IPS DF 6.9 (cell line): ENCODE measurements at places on chromosomes 6 and 20.

DNA sequence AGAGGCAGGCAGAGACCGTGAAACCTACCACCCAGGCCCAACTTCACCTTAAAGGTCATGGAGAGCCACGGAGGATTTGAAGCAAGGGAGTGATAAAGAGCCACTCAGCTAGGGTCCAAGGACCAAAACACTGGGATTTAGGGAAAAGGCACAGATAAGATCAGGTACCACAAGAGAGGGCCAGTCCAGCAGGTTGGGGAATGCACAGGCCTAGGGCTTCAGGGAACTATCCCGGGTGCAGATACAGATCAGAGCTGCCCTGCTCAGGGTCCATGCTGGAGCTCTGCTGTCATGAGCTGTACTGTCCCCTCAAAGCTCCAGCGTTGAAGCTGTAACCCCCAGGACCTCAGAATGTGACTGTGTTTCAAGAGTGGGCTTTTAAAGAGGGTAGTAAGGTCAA is 16.9 kb downstream of the SLC22A23 start:
- DNase-seq = no peak

DNA sequence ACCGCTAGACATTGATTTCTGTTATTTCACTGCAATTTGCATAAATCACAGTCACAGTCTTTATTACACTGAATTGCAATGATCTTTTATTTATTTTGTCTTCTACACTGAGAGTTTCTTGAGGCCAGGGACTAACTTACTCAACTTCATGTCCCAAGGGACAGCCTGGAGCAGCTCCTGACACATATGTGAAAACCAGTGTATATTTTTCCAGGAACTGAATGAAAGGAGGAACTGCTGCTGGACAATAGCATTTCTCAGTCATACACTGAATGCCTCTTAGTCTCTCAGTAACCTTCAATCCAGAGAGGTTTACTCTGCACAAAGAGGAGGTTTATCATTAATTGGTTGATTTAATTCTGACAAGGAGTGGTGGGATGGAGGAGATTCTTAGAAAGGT is 5.9 kb downstream of the F13A1 start:
- no peak for DNase-seq

GRCh38 chr20:63484651-63485403 is 12.4 kb upstream of the KCNQ2 start:
- no peak for DNase-seq

DNA sequence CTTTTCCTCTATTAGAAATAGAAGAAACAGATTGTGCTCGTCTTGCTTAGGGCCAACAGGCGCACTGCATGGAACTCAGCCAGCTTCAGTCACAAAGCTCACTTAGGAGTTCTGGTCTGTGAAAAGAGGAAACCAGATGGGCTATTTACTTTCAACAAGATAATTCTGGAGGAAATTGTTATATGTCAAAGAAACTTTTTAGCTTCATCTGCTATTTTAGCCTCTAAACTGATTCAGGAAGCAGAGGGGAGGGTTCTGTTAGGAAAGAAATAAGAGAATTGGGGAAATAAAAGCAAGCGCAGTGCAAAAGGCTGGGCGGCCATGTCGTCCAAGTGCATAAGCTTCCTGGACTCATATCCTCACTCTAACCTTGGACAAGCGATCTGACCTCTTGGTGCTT is 21.3 kb downstream of the PRKN start:
- DNase-seq = no peak

GRCh38 chr6:2917801-2918445 is 14.8 kb upstream of the SERPINB9 start:
- no peak for DNase-seq

- no peak for DNase-seq
These were observed 17.7 kb downstream of the SYNJ2 start for GRCh38 chr6:157999168-158000051.

DNA sequence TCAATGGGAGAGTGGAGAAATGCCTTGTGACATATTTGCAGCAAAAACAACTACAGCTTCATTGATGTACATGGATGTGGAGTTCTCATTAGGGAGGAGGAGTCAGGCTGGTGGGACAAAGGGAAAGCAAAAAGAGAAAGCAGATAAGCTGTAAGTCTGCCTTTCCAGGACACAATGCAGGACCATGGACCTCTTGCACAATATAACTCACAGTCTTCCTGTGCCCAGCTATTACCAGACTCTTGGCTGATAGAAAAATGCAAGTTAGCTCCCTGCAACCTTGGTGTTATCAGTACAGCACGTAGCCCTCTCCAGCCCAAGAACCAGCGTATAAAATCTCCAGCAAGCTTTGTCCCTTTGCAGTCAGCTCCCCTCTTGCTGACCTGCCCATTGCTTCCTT is 232.3 kb downstream of the NFATC2 start:
- no peak for DNase-seq

- no peak for DNase-seq
These were observed 44.5 kb downstream of the EDN1 start for GRCh38 chr6:12334526-12335130.

DNA sequence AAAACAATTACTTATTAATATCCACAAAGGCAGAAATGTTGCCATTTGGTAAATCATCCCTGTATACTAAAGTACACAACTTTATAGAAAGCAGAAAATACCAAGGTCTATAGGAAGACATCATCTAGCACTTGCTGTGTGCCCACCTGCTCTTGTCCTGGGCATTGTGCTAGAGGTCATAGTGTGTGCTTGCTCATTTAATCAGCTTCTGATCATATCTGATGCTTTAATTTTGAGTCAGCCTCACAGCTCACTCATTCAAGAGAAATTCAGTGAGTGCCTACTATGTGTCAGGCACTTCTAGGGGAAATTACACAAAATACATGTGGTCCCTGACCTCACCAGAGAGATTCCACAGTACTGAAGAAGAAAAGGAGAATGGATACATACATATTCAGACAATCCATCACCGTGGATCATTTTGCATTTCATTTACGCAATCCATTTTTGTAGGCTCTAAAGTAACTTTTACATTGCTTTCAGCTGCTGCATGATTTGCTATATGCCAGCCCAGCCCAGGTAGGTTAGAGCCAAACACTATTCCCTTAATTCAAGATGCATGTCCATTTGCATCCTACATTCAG is 167.9 kb upstream of the MCHR2 start:
- DNase-seq = no peak

DNA sequence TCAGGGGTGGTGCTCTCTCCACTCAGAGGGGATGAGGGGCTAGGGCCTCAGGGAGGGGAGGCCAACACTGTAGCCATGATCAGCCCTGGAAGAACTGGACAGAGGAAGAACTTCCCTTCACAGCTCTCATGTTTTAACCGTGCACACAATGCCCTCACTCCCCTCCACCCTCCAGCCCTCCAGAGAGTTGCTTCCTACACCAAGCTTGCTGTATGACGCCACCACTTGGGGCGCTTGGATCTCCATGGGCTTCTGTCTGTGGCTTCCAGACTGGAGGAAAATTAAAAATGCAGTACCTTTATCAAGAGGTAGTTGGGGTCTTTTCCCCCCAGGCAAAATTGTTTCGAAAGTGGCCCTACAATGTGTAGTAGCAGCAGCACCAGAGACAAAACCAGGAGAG is 48.4 kb downstream of the ARHGAP40 start:
- no peak for DNase-seq

DNA sequence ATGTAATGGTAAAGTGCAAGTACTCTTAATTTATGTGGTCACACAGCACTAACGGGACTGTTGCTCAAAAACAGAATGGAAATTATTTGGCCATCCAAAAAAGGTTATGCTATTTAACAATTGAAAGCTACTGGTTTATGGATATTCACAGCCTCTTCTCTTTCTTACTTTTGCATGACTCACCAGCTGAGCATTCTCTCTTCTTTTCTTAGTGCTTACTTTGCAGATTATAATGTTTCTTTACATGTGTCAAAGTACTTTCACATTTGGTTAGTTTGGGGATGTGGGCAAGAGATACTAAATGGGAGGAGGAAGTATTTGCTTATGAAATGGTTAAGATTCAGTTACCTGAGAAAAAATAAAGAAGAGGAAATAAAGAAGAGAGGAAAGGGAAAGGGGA is 610.5 kb downstream of the HTR1B start:
- no peak for DNase-seq

DNA sequence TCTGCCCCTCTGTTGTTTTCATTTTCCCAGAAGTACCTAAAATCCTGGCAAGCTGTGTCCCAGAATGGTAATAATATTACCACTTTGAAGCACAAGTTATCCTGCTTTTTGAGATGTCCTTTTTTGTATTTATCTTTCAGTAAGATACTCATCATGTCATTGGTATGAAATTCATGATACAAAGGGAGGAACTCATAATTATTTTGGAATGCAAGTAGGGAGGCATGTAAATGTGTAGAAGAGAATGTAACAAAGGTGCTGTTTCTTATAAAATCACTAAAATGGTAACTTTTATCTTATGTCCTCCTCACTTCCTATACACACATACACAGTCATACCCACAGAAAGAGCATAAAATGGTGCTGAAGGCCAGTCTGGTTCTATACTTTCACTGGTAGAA is 109.9 kb downstream of the CD2AP start:
- no peak for DNase-seq

GRCh38 chr6:16722630-16723029 is 38.6 kb downstream of the ATXN1 start:
- no peak for DNase-seq

DNA sequence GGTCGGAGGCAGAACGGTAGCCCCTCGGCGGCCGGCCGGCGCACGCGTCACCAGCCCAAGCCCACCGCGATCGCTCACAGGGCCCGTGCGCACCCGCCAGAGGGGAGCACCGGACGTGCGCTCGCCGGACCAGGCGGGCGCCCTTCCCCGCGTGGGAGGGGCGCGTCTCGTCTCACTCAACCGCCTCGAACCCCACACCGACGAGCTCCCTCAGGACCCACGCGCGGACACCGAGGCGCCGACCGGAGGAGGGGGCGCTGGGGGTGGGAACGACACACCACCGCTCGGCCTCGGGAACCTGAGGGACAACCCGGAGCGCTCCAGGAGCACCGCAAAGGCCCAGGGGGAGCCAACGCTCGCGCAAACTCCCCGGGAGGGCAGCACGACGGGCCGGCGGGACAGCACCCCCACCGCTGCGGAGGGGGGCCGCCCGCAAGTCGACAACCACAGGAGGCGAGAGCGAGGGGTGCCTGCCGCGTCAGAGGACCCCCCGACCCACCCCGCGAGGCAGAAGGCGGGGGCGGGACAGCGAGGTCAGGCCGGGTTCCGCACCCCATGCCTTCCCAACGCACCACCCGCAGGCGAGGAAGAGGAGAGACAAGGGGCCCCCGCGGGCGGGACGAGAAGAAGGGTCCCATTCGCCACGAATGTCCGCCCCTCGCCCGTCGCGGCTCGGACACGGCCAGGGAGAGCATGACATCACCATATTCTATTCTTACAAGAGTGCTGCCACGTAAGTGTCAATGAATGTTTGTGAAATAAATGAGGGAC is 512.7 kb upstream of the ZNF337 start:
- no peak for DNase-seq

- no peak for DNase-seq
These were observed 102.9 kb downstream of the ADGB start for GRCh38 chr6:146701632-146702031.

GRCh38 chr6:13666194-13667105 is 45.2 kb downstream of the RANBP9 start:
- DNase-seq = no peak

DNA sequence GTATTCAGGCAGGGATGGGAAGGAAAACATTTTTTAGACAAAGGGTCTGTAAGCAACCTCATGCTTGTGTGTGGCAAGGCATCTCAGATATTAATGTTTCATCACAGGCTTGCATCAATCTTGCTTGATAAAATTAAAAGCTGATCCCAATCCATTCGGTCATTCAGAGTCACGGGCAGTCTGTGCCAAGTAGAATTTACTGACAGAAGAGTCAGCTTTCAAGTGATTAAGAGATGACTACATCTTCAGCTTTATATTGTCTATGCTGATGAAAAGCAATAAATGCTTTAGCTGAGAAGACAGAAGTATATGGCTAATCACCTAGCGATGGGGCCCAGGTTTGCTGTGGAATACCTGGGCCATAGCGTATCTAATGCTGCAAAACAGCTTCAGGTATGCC is 3.5 kb downstream of the PLEKHG1 start:
- no peak for DNase-seq

GRCh38 chr6:79241228-79241627 is 6.7 kb upstream of the HMGN3 start:
- DNase-seq = no peak

GRCh38 chr6:20265842-20266241 is 53.6 kb upstream of the MBOAT1 start:
- no peak for DNase-seq

DNA sequence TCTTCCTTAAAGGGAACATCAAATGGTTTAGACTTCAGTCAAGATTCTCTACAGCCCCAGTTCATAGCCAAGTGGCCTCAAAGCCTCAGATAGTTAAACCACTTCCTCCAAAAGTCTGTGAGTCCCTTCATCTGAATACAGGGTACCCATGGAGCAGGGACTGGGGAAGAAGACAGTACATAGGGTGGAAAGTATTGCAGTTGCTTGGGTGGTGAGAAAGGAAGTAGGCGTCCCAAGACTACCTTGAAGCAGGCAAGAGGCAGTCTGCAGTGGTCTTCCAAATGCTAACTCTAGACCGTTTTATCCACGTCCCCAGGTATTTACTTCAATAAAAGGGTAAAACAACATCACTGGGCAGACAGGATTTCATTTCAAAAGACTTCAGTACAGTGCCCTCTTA is 2.0 kb downstream of the FYN start:
- DNase-seq = no peak

DNA sequence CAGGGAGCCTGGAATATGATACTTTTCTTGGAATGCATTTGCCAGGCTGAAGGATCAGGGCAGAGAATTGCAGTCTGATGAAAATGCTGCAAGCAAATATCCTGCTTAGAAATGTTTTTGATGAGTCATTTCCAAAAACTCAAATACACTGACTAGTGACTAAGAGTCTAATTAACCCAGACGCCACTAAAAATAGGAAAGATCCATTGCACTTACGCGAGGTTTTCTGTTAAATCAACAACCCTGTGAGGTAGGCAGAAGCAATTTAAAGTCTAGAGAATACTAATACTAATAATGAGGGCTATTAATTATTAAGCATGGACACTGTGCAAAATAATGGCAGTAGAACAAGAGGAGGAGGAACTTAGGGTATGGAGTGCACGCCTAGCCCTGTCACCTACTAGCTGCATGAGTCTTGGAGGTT is 130.1 kb upstream of the DOK5 start:
- no peak for DNase-seq

DNA sequence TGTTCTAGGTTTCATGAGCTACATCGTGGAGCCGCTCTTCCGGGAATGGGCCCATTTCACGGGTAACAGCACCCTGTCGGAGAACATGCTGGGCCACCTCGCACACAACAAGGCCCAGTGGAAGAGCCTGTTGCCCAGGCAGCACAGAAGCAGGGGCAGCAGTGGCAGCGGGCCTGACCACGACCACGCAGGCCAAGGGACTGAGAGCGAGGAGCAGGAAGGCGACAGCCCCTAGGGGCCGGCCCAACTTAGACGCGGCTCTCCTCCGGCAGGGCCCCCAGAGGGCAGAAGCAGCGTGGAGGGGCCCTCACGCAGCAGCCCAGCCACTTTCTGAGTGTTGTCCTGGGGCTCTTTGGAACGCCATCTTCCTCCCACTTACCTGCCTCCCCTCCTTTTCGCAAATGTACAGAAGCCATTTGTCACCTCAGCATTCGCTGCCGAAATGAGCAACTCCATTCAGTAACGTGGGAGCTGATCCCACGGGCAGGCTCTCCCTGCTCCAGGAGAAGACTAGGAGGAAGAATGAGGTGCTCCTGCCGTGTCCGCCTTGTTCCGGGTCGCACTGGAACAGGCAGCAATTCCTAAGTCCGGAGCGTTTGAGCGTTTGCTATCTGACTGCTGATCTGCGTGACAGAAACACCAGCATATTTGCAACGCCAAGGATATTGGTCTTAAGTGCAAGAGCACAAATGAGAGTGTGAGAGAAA is 58.4 kb downstream of the MTFR2 start:
- no peak for DNase-seq
